Hematopoietic multipotent progenitor cell treated with erythropoietin and hydrocortisone succinate and interleukin-3 and kit ligand, for 8 days (in vitro differentiated cells): ENCODE measurements at places on chromosomes 11 and 22.

GRCh38 chr11:64854534-64855502 is 10.4 kb upstream of the CDC42BPG start:
- peak; percentile 79 for DNase-seq

GRCh38 chr11:76682684-76683083 is 12.1 kb upstream of the LRRC32 start:
- DNase-seq = no peak

DNA sequence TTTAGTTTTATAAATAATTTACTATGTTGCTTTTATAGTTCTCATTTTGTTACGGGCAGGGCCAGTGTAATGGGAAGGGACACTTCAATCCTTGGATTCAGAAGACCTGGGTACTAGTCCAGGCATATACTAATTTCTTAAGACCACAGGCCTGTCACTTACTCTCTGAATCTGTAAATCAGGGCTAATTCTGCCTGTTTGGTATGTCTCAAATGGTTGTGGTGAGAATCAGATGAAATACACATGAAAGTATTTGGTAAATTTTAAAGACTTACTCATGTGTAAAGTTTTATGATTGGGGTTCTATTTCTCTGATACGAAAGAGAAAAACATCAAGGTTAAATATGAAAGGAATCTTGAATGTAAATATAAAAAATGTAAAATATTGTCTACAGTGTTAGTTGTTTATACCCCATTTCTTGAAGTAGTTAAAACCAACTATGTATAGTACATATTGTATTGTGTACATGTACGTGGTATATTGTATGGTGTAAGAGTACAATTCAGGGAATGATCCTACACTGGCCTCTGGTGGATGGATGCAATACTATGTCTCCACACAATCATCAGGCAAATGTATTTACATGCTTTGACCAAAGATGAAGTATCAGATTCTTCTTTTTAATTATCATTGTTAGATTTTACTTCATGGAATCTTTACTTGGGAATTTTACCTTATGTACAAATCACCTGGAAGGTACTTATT is 24.5 kb upstream of the RAG2 start:
- peak; percentile 81 for DNase-seq

- no peak for DNase-seq
Observed at GRCh38 chr11:12657981-12658380, 16.2 kb upstream of the TEAD1 start.
